ENCODE measurements at places on chromosomes 1 and 21.

- DNase-seq = no peak
Measured at GRCh38 chr1:155007251-155007828, 4.7 kb downstream of the ZBTB7B start.

DNA sequence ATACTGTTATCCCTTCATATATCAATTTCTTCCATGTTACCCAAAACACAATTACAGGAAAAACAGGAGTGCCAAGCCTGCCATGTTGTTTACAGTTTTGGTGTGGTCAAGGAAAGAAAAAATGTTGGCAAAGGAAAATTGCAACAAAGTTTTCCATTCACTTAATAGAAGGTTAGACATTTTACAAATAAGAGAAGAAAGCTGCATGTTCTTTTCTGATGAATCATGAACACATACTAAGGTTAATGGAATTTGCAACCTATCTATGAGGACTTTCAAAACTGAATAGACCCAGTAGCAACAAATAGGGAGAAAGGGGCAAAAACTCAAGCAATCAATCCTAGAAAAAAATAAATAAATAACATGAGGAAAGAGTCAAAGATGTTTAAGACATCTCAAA is 556.7 kb downstream of the DPYD start:
- peak; percentile 42 for DNase-seq

DNA sequence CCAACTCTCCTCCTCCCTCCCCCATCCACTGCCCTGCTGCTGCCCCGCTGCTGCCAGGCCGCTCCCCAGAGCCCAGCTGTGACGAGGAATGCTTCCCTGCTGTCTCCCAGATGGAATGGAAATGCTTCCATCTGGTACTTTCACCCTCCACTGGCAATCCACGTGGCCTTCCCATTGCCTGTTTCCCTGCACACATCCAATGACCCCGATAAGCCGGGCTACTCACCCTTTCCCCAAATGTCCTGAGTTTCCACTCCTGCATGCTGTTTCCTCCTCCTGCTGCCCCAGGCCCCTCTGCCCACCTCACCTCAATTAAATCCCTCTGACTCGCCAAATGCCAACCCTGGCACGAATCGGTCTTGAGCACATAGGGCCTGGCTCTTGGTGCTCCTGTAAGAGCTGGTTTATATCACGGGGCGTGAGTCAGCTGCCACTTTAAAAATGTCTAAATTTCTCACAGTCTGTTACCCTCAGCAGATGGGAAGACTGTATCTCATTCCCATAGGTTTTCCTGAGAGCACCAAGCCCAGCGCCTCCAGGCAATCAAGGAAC is 36.4 kb downstream of the MRAP start:
- no peak for DNase-seq

DNA sequence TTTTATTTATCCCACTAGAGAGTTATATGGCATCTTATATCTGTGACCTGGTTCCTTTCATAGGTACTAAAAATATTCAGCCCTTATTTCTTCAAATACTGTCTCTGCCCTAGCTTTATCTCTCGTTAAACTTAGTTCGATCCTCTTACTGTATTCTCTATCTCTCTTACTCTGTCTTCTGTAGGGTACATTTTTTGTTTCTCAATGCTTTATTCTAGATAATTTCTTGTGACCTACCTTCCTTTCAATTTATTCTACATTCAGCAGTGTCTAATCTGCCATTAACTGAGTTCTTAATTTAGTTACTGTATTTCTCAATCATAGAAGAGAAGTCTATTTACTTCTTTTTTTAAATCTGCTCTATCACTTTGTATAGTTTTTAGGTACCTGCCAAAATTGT is 1.8 kb upstream of the ZFP69 start:
- no peak for DNase-seq

GRCh38 chr1:54950006-54950368 is 30.4 kb upstream of the TMEM61 start:
- DNase-seq = no peak

GRCh38 chr1:17488995-17489767 is 49.7 kb upstream of the RCC2 start:
- no peak for DNase-seq

GRCh38 chr1:116712510-116712909 is 41.7 kb upstream of the CD2 start:
- no peak for DNase-seq

GRCh38 chr1:205438213-205439158 is 16.6 kb upstream of the LEMD1 start:
- DNase-seq = peak; percentile 70

DNA sequence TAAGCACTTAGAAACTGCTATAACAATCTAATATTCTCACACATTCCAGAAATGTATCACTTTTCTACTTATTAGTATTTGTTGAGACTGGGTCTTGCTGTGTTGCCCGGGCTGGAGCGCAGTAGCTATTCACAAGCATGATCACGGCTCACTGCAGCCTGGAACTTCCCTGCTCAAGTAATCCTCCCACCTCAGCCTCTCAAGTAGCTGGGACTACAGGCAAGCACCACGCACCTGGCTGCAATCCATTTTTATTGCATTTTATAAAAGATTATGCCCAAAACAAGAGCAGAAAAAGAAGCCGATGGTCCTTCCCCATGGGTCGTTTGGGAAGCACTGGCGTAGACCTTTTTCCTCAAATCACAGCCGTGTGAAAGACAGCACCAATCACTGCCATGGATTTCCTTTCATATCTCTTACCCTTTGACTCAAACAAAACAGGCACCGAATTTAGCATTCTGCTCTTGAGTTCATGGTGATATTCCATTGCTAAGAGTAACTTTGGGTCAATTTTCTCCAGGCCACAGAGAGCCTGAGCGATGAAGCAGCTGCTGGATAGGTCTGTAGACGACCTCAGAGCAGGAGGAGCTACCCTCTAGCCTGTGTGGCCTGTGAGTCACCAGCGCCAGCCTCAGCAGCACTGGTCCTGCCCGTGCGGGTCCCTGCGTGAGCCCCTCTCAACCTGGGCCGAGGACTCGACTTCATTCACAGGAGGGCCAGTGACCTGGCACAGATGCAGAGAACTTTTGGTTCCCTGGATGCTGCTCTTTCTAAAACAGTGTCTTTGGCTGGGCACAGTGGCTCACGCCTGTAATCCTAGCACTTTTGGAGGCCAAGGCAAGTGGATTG is 80.8 kb downstream of the PIK3CD start:
- peak; percentile 31 for DNase-seq

- peak; percentile 2 for DNase-seq
Measured at GRCh38 chr1:190633488-190633887, 155.8 kb upstream of the BRINP3 start.

DNA sequence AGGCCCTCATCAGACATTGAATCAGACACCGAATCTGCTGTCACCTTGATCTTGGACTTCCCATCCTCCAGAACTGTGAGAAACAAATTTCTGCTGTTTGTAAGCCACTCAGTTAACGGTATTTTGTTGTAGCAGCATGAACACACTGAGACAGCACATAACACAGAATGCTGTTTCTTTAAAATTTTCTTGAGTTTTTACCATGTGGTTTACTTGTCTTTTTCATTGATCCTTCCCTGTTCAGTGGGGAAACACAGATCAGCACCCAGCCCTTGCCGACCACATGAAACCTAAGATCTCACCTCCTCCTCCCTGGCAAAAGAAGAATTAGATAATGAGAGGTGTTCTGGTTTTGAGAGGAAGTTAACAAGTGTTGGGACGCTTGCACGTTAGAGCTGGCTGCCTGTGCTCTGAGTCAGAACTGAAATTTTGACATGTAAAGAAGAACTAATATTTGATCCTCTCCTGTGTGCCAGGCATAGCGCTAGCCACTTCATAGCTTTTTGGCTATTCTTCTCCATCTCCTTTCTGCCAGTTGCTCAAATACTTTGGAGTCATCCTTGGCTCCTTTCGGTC is 179.6 kb downstream of the DHRS3 start:
- peak; percentile 64 for DNase-seq

DNA sequence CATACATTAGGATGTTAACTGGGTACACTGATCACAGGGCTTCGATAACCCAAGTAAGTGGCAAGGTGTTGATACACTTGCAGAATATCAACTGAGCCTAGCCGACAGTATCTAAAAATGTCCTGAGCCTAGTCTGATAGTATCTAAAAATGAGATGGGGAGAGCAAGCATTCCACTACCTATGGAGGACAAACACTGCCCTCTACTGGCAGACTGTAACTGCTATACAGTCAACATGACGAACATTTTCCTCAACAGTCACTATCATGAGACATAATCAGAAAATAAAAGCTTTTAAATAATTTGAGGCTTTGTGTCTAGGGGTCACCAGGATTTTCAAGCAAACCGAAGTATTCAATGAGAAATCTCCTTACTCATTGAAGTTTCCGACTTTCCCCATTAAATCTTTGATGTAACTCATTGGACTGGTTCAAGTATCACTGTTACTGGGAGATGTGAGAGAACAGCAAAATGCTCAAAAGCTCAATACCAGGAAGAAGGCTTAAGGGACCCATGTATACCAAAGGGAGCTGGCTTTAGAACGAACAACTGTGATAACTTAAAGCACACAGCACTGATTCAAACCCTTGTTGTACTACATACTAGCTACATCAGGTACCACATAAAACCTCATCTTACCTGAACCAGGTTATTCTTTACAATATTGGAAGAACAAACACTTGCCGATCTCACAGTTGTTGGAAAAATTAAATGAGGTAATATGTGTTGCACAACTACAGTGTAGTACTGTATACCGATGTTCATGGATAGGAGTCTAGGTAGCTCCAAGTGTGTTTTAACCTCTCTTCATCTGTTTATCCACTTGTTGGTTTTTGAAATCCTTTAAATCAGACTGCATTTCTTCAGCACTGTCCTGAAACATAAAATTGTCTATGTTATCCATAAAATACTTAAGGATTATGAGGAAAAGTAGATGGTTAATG is 31.1 kb upstream of the SLC45A3 start:
- peak; percentile 81 for DNase-seq

DNA sequence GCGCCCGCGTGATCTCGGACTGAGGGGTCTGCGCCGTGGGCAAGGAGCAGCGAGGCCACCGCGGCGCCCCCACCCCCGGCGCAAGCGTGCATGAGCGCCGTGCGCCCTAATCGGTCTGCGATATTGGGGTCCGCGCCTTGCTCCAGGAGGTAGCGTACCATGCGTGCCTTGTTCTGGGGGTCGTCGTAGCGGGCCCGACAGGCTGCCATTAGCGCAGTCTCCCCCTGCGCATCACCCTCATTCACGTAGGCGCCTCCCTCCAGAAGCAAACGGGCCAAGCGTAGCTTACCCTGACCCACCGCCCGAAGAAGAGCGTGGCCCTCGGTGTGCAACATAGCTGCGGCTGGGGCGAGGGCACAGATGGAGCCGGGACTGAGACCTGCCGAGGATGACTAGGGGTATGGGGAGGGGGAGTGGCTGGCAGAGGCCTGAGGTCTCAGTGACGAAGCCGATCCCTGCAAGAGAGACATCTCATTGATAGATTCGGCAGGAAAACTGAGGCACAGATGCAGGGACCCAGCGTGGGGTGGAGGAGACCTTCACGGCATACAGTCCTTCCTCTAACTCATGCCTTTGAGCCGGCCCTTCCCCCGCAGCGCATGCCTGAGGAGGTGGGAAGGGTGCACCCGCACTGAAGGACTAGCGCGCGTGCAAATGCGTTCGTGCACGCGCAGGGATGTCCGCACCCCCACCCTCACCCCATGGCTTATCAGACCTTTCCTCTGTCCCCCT is 2.8 kb downstream of the ANKRD34A start:
- DNase-seq = peak; percentile 16

- no peak for DNase-seq
Measured at GRCh38 chr1:20948101-20948500, 161.0 kb upstream of the HP1BP3 start.

DNA sequence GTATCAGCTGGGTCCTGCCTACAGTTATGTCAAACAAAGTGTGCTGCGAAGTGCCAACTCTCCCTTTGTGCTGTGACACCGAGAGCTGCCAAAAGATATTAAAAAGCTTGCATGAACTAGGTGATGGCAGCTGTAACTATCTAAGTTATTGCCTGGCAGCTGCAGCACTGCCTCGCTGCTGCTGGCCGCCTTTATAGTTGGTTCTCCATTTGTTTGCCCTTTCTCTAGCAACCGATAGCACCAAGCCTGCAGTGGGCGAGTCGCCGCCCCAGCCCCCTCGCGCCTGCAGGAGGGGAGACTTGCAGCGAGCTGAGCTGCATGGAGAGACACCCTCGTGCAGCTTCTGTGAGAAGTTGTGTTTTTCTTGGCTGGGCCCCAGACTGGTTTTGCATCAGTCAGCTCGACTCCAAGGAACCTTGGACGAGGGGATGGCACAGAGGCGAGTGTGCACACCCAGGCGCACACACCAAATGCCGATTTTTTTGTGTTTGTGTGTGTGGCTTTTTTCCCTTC is 330.6 kb downstream of the RPS6KC1 start:
- peak; percentile 5 for DNase-seq

DNA sequence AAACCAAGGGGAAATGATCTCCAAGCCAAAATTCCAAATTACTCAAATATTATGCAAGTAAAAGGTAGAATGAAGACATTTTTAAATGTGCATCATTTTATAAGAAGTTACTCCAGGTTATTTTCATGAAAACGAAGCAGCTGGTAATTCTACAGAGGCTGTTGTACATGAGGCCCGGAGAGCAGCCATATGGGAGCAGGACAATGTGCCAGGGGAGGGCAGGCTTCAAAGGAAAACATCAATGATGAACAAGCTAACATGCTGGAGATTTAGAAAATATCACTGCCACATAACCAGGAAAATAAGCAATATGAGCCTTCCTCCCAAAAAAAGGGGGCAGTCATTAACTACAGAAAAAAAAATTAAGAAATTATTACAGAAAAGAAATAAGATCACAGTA is 109.1 kb downstream of the TIAM1 start:
- DNase-seq = no peak

GRCh38 chr1:77342745-77343144 is 60.9 kb downstream of the AK5 start:
- DNase-seq = no peak

- DNase-seq = peak; percentile 52
Measured at GRCh38 chr1:223717695-223718363, 5.5 kb downstream of the CAPN2 start.

DNA sequence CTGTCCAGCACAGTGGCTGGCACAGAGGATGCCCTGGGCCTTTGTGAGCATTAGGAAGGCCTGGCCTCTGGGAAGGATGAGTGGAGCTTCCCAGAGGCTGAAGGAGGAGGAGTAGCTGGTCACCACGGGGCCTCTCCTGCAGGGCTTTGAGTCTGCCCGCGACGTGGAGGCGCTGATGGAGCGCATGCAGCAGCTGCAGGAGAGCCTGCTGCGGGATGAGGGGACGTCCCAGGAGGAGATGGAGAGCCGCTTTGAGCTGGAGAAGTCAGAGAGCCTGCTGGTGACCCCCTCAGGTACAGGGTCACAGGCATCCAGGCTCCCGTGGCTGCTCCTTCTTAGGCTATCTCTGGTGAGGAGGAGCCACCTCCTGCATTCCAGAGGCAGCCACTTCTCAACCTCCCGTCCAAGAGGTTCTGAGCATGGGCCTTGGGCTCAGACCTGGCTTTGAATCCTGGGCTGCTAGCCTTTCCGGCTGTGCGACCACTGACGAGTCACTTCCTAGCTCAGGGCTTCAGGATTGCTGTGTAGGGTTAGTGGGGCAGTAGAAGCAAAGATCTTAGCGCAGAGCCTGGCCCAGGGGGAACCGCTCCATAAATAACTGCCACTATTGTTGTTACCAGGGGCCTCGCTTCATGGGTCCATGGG is 14.0 kb downstream of the SESN2 start:
- no peak for DNase-seq

- peak; percentile 77 for DNase-seq
Measured at GRCh38 chr1:205301205-205301821, 20.2 kb downstream of the NUAK2 start.
